ENCODE measurements at places on chromosomes 1 and 21.

DNA sequence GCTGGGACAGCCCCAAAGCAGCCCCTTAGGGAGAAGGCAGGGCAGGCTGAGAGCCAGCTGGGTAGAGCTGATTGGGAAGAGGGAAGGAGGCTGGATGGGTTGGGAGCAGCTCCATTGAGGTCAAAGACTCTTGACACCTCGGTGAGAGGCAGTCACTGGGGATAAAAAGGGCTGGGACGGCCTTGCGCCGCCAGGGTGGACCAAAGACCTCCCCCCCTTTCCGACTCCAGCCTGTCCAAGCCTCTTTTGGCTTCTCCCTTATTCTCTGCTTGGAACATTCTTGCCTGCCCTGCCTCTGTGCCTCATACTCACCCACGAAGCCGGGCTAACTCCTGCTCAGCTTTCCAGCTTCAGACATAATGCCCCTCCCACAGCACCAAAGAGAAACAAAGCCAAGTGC lies 51.1 kb downstream of the LRRC38 start:
- DNase-seq = no peak

- no peak for DNase-seq
Observed at GRCh38 chr1:48576565-48576964, 104.6 kb upstream of the SPATA6 start.

DNA sequence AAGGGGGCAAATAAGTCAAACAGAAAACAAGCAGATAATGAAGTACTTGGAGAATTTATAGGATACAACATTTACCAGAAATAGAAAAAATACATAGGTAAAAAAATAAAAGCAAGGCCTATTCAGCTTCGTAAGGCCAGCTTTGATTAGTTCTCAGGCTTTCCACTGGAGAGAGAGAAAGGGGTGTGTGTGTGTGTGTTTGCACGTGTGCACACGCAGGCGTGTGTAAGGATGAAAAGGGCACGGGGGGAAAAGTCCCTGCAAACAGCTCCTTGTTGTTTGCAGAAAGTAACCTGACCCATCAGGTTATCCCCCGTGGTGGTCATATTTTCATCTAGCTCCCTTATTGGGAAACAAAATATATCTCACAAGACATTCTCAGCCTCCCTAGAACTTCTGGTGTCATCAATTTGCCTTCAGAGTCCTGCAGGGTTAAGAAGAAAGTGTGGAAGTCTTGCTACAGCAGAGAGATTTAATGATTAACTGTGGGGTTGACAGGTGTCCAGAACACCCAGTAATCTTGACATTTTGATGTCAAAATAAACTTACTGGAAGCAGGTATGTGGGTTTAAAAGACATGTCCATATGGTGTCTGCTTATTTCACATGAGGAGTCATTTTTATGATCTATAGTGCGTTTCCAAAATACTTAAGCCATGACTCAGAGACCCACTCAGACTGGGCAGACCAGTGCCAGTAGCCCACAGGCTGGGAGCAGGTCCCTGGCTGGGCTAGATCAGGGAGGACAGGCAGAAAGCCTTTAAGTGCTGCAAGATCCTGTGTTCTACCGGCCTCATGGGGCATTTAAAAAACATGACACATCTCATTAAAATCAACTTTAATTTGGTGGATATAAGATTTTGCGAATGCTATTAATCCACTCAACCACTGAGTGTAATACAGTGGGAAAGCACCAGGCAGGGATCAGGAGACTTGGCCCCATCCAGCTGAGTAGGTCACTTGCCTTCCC lies 487.6 kb upstream of the CAMK1G start:
- no peak for DNase-seq

DNA sequence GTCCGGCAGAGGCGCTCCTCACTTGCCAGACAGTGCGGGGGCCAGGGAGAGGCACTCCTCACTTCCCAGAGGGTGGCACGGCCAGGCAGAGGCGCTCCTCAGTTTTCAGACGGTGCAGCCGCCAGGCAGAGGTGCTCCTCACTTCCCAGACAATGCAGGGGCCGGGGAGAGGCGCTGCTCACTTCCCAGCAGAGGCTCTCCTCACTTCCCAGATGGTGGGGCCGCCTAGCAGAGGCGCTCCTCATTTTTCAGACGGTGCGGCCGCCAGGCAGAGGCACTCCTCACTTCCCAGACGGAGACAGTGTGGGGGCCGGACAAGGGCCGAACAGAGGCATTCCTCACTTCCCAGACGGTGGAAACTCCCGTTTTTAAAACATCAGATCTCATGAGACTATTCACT lies 238.4 kb upstream of the CACYBP start:
- DNase-seq = no peak

- no peak for DNase-seq
Observed at GRCh38 chr1:209428241-209428921, 155.1 kb upstream of the CAMK1G start.

- DNase-seq = no peak
Observed at GRCh38 chr1:1442069-1442770, 6.7 kb downstream of the VWA1 start.

DNA sequence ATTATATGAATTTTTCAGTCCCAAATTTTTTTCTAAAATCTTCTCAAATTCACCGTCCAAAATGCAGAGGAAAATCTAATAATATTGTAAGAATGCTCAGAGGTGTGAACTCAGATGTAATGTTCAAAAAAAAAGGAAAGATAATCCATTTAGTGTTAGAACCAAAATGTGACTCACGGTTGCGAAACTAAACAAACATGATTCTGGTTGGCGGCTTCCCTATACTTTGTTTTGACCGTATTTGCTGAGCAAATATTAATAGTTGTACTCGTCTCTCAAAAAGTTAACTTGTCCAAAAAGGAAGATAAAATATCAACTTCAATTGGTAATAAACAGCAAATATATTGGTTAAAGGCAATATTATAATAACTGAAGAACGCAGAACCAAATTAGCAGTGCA lies 34.4 kb downstream of the ZSWIM5 start:
- no peak for DNase-seq

- DNase-seq = no peak
Observed at GRCh38 chr21:43361493-43362296, 65.2 kb downstream of the SIK1 start.

DNA sequence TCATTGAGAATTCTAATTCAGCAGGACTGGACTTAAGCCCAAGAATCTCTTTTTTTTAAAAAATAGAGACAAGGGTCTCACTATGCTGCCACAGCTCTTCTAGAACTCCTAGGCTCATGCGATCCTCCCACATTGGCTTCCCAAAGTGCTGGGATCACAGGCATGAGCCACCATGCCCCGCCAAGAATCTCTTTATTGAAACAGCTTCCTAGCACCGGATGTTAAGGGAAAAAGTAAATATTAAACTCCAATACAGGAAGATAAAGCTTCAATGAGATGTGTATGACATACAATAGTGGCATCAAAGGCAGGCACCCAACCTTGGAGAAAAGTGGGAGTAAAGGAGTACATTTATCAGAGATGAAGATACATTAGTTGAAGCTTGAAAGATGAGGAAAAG lies 25.5 kb downstream of the PUM1 start:
- DNase-seq = no peak

DNA sequence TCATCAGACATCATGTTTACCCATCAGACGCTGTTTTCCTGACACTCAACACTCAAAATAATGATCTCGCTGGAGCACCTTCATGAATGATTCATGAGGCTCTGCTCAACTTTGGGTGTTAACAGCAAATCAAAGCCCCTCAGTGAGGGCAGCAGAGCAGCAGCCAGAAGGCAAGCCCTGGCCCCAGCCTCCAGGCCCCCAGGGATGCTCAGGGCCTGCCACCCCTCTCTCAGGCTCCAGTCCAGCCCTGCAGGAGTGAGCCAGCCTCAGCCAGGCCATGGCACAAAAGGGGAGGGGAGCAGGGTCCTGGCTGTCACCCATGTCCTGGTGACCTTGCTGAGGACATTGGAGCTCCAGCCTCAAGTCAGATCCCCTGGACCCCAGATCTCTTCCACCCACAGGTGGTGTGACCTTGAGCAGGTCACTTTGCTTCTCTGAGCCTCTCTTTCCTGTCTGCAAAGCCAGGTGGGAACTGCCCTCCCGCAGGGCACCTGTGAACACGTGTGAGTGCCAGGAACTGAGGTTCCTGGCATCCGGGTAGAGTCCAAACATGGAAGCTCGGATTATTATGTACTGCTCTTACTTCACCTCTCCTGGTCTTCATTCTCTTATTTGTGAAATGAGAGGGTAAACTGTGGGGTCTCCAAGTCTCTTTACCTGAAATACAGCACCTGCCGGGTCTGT lies 161.6 kb upstream of the VAMP3 start:
- DNase-seq = no peak

DNA sequence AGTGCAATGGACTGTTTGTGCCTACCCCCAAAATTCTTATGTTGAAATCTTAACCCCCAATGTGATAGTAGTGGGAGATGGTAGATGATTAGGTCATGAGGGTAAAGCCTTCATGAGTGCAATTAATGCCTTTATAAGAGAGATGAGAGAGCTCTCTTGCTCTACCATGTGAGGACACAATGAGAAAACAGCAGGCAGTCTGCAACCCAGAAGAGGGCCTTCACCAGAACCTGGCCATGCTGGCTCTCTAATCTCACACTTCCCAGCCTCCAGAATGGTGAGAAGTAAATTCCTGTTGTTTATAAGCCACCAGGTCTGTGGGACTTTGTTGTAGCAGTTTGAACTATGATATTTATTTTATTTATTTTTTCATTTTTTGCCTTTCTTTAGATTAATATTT lies 21.0 kb downstream of the RYR2 start:
- DNase-seq = no peak

GRCh38 chr1:62265956-62266935 lies 53.0 kb downstream of the KANK4 start:
- DNase-seq = no peak

GRCh38 chr1:97270508-97271307 lies 549.1 kb downstream of the PTBP2 start:
- DNase-seq = no peak

DNA sequence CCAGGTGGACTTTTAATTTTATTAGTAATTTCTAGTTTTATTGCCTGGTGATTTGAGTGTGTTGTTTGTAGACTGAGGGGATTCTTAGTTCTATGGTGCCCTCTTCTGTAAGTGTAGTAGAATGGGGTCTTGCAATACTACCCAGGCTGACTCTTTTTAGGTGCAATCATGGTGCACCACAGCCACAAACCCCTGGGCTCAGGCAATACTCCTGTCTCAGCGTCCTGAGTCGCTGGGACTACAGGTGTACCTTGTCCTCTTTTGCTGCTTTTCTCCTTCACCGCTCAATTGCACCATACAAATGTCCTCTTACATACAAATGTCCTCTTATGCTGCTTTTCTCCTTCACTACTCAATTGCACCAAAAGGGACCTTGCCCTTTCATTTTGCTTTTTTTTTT lies 43.1 kb downstream of the SCP2 start:
- DNase-seq = no peak

DNA sequence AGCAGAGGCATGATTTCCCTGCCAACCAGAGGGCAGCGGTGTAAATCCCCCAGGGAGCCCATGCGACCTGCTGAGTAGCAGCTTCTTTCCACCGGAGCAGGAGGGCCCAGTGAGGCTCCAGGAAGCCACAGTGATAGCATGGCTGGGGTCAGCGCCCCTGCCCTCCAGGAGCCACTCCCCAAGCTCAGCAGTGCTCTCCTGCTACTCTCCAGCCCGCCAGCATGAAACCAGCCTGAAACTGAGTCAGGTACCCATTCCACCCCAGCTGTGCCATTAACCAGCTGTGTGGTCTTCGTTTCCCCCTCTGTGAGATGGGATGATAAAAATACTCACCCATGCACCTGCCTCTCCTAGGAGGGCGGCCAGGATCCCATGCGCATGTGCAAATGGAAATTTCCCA lies 123.8 kb upstream of the TMEM51 start:
- DNase-seq = no peak

GRCh38 chr1:64196074-64196870 lies 7.2 kb upstream of the UBE2U start:
- DNase-seq = peak; percentile 58

GRCh38 chr1:157782931-157783330 lies 6.0 kb upstream of the FCRL2 start:
- no peak for DNase-seq

GRCh38 chr1:55725378-55725777 lies 510.2 kb upstream of the USP24 start:
- no peak for DNase-seq

All from putamen (tissue), 1 donor.